ENCODE measurements at places on chromosomes 3 and 15.

- no peak for DNase-seq
Observed at GRCh38 chr3:104947943-104948342, 418.8 kb upstream of the ALCAM start.

GRCh38 chr3:28856796-28857195 is 424.1 kb upstream of the RBMS3 start:
- DNase-seq, result no peak

DNA sequence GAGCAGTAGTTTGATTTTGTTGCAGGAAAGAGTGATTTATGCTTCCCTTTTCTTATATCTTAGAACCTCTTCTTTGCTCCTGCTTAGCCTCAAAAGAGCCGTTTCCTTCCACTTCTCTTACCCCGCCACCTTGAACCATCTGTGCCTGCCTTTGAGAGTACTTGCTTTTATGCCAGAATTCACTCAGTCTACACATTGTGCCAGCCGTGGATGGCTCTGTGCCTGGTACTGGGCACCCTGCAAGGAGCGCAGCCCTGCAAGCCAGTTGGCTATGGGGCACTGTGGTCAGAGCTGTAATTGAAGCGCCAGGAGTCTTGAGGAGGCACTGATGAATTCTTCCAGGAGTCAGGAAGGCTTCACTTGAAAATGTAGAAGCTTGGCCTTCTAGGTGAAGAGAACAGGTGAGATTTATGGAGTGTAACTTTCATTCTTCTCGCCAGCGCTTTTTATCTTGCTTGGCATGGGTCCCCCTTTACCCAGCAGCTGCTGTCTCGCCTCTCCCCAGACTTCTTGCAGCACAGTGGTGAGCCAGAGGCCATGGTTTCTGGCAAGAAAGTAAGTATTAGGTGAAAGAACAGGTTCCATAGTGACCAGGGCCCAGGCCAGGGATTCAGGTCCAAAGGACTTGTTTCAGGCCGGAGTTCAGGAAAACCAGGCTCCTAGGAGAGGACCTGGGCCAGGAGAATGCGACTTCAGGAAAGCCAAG is 4.9 kb downstream of the TMED3 start:
- no peak for DNase-seq

GRCh38 chr15:25697586-25697985 is 165.5 kb downstream of the ATP10A start:
- no peak for DNase-seq

DNA sequence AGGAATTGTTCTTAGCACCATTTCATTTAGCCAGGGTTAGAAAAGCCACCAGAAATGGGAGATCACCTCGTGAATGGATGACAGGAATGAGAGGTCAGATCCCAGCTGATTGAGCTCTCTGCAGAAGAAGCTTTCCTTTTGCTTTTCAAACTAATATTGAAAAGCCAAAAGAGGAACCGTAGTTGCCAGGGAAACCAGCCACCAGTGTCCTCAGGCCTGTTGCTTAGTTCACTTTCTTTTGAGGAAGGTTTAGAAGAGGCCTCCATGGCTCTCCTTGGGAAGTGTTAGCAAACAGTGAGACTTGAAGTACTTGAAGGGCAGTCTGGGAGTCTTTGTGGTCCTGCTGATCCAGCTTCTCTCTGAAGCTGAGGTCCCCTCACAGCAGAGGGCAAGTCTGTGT is 7.4 kb upstream of the CCK start:
- DNase-seq, result no peak

GRCh38 chr3:172276103-172276502 is 172.2 kb downstream of the GHSR start:
- no peak for DNase-seq

GRCh38 chr3:13871791-13872190 is 8.1 kb downstream of the WNT7A start:
- DNase-seq, result no peak

- DNase-seq, result no peak
Observed at GRCh38 chr3:149662240-149662887, 4.5 kb upstream of the WWTR1 start.

DNA sequence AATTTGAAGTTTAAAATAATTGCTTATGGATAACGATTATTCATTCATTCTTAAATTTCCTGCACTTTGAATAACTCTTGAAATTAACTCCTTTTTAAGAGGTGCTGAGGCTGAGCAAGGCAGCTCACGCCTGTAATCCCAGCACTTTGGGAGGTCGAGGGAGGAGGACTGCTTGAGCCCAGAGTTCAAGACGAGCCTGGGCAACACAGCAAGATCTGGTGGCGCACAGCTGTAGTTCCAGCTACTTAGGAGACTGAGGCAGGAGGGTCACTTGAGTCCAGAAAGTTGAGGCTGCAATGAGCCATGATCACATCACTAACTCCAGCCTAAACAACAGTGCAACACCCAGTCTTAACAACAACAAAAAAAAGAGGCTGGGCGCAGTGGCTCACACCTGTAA is 8.0 kb downstream of the DCUN1D1 start:
- DNase-seq, result no peak

- no peak for DNase-seq
Observed at GRCh38 chr3:52022323-52023100, 26.8 kb upstream of the RPL29 start.

- no peak for DNase-seq
Observed at GRCh38 chr3:187014417-187014864, 84.1 kb downstream of the ST6GAL1 start.

GRCh38 chr3:185744997-185745843 is 79.6 kb downstream of the IGF2BP2 start:
- DNase-seq, result no peak

DNA sequence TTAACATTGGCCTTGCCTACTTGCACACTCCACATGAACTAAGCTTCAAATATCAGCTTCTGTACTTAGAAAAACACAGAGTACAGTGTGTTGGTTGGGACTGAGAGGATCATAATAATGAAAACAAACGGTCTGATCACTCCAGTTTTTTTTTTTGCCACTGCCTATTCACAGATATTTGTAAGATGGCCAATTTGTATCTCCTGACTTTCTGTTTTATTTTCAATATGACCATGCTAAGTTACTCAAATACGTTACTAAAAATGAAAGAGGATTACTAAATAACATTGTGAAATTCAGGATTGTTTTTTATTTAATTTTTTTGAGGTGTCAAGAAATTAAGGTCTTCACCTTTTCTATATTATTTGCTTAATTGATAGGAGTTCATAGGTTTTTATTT is 595.1 kb downstream of the TUSC7 start:
- DNase-seq, result no peak

DNA sequence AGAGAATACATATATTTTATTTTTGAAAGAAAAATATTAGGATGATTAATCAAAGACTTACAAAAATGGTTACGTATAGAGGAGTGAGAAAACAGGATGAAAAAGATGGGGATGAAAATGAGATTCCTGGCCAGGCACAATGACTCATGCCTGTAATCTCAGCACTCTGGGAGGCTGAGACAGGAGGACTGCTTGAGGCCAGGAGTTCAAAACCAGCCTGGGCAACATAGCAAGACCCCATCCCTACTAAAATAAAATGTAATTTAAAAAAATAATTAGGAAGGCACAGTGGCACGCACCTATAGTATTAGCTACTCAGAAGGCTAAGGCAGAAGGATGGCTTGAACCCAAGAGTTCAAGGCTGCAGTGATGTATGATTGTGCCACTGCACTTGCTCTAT is 11.9 kb downstream of the MYO9A start:
- DNase-seq, result no peak

DNA sequence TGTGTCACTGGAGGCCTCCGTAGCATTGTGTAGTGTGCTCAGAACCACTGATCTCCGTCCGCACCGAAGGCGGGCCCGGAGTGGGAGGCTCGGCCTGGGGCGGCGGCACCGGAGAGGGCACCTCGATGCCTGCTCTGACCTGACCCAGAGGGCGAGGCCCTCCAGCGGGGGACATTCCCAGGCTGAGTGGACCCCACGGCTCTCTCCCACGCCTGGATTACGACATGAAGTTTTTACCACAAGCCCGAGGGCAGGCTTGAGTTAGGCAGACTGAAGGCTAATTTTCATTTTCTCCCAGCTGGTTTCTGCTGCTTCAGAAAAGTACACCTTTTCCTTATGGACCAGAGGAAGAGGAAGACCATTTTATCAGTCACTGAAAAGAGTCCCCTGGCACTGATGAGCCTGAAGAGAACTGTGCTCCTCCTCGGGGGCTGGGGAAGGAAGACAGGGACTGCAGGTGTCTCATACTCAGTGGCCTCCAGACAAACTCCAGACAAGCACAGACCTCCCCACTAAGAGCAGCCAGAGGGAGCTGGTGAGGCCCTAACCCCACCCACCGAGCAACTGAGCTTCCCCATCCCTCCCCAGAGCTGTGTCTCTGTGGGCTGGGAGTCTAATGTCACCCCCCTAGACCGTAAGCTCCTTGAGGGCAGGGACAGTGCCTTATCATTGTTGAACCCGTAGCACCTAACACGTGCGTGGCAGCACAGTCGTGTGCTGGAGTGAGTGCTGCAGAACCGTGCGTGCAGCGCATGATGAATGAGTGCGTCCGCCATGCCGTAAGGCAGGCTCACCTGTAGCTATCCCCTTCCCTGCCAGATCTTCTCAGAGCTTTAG is 74.5 kb upstream of the BLM start:
- DNase-seq, result no peak

DNA sequence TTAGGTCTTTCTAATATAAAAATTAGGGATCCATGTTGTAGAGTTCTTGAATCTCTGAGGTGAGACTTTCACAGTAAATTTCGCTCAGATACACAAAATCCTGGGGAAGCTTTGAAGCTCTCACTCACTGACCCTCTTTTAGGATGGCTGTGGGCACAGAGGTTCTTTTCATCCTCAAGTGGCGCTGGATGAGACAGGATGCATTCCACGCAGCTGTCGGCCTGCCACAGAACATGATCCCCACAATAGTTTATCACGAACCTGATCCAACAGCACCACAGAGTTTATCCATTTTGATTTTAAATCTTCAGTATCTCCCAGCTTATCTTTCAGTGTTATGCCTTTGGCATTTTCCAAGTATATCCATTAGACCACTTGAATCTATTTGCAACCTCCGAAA is 91.9 kb downstream of the WDR76 start:
- DNase-seq, result no peak

- no peak for DNase-seq
Observed at GRCh38 chr15:68639926-68640600, 61.3 kb downstream of the CORO2B start.

GRCh38 chr3:53113293-53114010 is 16.8 kb downstream of the RFT1 start:
- no peak for DNase-seq

DNA sequence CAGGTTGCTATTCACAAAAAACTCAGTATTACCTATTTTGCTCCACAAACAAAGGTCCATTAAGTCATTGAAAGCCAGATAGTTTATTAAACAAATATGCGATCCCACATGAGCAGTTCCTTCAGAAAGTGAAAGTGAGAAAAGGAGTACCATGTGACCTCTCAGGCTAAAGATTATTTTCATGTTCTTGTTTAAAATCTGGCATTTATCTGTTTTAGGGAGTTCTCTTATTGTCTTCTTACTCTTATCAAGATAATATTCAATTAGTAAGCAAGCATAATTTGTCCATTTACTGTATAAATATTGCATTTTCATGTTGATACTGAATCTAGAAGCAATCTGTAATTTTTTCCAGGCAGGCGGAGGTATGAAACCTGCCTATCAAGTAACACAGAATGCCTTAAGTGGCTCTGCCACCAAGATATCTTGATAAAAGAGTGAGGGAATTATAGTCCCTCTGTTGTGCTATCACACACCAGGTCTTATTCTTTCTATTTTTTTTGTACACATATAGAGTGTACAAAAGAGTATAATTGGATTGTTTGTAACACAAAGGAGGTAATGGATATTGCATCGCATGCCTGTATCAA is 20.1 kb upstream of the PLSCR5 start:
- no peak for DNase-seq

DNA sequence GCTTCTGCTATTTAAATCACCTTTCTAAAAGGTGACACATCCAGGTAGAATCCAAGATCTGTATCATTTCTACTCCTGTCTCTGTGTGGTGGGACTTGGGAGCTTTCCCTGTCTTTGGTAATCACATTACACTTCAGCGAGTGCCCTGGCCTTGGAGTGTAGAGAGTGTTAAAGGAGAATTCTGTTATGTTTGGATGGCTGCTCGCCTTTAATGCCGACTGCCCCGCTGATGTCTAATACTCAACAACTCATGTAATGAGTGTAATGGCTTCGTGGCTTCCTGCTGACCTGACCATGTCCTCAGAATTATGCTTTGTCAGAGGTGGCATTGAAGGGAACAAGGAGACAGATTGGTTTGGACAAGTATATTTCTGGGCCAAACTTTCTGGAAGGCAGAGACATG is 66.3 kb upstream of the LRTM1 start:
- DNase-seq, result no peak

- DNase-seq, result no peak
Observed at GRCh38 chr3:165744025-165744424, 93.2 kb downstream of the BCHE start.

GRCh38 chr3:161072211-161072621 is 32.9 kb downstream of the B3GALNT1 start:
- no peak for DNase-seq

DNA sequence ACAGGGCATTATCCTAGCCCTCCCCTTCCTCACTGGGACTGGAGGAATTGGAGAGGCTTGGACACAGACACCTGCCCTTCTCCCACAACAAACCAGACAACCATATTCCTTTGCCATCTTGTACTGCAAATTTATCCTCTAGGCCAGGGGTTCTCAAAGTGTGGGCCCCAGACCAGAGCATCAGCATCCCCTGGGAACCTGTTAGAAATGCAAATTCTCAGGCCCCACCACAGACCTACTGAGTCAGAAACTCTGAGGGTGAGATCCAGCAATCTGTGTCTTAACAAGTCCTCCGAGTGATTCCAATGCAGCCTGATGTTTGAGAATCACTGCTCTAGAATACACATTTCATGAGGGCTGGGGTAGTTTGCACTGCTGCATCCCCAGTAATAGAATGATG is 115.4 kb downstream of the OXNAD1 start:
- DNase-seq, result no peak

- no peak for DNase-seq
Observed at GRCh38 chr15:70493787-70494516, 269.4 kb downstream of the UACA start.

- no peak for DNase-seq
Observed at GRCh38 chr3:49157289-49157688, 8.8 kb downstream of the CCDC71 start.

DNA sequence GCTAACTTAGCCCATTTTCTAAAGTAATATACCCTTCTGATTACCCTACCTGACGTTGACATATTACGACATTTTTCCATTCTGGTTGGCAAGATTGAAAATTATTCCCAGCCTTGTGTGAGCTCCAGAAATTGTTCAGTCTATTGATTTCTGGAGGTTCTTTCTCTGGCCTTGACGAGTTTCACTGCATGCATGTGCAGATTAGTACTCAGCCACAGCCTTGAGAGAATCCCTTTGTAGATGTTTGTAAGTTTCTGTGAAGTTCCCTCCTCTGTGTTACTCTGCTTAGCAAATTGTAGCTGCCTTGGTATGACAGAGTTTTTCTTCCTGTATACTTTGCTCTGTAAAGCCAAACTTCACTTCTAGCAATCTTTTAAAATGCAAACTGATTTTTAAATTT is 27.5 kb downstream of the TRIM69 start:
- no peak for DNase-seq

- no peak for DNase-seq
Observed at GRCh38 chr15:85976986-85977385, 102.7 kb upstream of the AGBL1 start.
